ENCODE measurements at places on chromosomes 7 and 10.

- DNase-seq = peak; percentile 99
These were observed 123.9 kb upstream of the ZMIZ1 start for GRCh38 chr10:78944723-78945312.

DNA sequence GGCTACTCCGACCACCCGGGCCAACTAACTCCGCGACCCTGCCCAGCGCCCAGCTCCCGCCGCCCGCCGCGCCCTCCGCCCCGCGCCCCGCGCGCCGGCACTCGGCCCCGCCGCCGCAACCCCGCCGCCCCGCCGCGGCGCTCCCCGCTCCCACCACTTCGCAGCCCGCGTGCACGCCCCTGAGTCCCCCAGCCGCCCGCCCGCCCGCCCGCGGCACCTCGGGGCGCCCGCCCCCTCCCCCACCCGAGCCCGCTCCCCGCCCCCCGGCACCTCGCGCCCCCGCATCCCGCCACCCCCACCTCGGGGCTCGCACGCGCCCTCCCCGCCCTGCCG is 598 bp downstream of the JAZF1 start:
- no peak for DNase-seq

GRCh38 chr7:43143918-43144589 is 31.6 kb downstream of the HECW1 start:
- DNase-seq = no peak

DNA sequence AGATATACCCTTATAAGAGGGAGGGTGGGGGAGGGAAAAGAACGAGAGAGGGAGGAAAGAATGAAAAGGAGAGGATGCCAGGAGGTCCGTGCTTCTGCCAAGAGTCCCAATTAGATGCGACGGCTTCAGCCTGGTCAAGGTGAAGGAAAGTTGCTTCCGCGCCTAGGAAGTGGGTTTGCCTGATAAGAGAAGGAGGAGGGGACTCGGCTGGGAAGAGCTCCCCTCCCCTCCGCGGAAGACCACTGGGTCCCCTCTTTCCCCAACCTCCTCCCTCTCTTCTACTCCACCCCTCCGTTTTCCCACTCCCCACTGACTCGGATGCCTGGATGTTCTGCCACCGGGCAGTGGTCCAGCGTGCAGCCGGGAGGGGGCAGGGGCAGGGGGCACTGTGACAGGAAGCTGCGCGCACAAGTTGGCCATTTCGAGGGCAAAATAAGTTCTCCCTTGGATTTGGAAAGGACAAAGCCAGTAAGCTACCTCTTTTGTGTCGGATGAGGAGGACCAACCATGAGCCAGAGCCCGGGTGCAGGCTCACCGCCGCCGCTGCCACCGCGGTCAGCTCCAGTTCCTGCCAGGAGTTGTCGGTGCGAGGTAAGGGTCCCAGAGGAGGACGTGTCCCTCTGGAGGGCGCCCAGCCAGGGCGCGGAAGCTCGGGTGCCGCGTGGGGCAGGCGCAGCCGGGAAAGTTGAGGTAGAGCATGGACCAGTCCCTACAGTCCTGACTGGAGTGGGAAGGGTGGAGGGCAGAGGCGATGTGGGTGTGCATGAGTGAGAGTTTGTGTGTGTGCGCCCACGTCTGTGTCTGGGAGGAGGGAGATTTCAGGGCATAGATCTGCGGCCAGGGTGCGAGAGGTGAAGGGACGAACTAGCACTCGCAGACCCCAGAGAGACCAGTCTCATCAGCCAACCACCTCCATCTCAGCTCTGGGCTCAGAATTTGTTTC is 844 bp downstream of the GRM3 start:
- no peak for DNase-seq

- DNase-seq = no peak
These were observed 76.8 kb upstream of the ANKRD1 start for GRCh38 chr10:90997670-90998069.

DNA sequence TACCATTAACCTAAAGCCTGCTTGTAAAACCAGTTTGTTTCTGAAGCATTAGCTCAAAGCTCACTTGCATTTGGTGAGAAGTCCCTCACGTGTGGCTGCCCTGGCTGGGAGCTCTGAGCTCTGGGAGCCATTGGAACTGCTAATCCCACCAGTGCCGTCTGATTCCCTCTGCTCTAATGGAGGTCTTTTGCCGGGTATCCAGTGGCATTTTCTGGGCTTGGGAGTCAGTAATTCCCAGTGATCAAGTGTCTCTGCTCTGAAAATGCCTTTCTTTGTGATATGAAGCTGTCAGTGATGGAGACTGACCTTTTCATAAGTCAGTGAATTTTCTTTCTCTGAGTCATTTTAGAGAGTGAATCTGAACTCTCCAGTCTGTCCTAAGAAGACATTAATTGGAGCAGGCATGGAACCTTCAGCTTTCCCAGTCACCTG is 36.9 kb upstream of the FAM20C start:
- no peak for DNase-seq

- no peak for DNase-seq
These were observed 327.1 kb downstream of the FRMD4A start for GRCh38 chr10:14003517-14004184.

GRCh38 chr10:77229704-77230103 is 407.9 kb downstream of the KCNMA1 start:
- DNase-seq = no peak

DNA sequence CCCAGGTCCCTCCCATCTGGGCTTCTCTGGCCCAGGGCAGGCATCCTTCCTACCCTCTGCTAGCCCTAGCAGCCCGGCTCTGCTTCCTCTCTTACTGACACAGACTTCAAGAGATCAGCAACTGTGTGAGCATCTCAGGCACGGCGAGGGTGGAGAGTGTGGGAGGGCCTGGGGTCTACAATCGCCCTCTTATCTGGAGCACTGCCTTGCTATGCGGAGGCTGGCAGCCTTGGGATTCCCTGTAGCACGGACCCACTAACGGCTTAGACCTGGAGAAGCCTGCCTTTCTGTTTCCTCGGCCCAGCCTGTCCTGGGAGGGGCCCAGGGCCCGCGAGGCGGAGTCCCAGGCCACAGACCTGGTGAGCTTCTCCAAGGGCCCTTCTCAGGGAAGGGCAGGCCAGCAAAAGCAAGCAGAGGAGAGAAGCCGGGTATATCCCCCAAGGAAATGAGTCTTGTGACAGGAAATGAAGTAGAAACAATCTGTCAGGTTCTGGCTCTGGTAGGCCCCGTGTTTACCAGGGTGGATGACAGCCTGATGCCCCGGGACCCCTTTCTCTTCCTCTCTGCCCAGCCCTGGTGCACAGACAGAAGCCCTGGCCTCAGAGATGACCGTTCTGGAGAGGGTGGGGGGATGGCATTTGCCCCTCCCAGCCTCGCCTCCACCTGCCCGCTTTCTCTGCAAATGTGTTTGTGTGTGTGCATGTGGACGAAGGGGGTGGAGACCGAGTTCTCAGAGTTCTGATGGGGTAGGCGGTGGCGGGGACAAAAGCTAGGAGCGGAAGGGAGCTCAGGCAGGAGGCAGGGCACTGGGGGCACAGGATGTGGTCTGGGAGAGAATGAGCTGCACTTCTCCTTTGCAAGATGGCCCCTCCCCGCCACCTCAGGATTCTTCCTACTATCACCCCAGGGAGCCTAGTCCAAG is 2.5 kb downstream of the LRCH4 start:
- no peak for DNase-seq

- DNase-seq = no peak
These were observed 40.4 kb downstream of the PROSER2 start for GRCh38 chr10:11863353-11864109.

GRCh38 chr7:16343612-16344011 is 77.7 kb downstream of the CRPPA start:
- no peak for DNase-seq

DNA sequence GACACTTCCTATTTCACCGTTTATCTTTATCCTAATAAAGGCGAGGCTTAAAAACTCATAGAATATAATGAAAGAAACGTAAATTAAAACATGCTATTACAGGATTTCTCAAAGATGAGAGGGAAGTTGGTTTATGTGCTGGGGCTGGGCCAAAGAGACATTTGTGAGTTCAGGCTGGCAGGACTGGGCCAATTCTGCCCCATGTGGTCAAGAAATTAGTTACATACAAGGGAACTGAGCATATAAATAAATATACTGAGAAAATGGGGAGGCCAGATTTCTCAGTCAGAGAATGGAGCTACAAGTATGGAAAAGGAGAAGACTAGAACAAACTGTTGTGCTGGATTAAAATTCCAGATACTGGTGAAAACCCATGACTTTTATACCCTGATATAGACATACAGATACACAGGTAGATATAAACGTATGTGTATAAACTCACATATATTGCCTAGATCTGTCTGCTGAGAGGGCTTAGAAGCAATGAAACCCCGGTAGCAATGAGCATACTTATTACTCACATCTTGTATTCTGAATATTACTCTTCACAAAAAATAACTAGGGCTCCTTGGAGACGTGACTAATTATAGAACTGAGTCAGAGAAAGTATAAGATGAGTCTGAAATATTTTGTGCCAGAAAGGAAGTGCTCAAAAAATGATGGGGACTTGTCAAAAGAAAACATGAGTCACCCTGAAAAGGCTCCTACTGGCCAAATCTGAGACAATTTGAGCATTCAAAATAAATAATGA is 155.7 kb upstream of the FGFR2 start:
- DNase-seq = peak; percentile 33

- no peak for DNase-seq
These were observed 87.0 kb downstream of the HGF start for GRCh38 chr7:81682873-81683272.

- no peak for DNase-seq
These were observed 189.7 kb upstream of the ADCY1 start for GRCh38 chr7:45384499-45384898.

- DNase-seq = no peak
These were observed 55.8 kb downstream of the CNOT4 start for GRCh38 chr7:135454060-135454459.

DNA sequence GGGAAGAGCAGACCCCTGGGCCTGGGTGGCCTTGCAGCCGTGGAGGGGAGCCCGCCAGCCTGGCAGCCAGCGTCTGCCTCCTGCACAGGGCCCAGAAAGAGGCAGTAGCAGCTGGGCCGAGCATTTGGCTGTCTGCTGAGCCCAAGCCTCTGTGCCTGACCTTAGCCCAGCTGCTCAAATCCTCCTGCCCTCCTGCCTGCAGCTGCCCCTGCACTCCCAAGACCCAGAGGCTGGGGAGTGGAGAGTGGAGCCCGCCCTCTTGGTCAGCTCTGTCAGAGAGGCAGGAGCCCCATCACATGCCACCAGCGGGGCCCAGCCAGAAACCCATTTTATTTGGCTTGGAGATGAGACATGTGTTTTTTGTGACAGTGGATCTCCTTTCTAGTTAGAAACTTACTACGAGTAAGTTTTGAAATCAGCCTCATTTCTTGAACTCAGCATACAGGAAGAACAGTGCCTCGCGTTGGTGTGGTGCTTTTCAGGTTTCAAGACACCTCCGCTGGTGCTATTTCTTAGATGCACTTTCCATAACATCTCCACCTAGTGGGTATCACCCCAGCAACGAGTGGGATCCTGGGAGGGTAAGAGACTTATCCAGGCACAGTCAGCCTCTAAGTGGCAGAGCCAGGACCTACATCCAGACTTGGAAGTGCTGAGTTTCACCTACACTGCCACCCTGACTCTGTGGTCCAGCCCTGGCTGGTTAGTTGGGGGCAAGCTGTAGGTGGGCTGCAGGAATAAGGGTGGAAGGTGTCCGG is 477.1 kb downstream of the RPS24 start:
- DNase-seq = no peak

DNA sequence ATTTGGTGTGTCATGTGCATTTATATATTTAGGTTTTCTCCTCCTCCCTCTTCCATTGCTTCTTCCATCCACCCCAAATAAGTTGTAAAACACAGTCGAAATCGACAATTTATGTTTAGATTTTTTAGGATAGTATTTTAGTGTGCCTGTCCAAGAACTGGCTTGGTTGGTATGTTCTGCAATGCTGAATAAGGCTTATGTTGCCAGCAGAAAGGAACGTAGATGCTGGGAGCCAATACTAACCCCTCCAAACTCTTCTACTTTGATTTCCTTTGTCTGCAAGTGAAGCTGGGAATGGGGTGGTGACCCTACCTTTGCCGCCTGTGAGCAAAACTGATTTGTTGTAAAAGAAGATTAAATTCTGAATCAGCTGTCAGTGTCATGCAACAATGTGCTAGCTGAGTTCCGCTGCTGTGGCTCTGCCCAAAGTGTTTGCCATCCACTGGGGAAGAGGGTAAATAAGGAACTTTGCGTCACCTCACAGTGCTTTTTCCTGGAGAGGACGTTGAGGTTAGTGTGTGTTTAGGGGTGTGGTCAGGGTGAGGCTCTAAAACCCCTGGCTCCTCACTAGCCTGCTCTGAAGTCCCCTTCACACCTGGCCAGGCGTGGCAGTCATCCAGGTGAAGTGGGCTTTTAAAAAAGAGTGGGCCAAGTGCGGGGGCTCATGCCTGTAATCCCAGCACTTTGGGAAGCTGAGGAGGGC is 44.4 kb downstream of the TACC2 start:
- no peak for DNase-seq

- DNase-seq = no peak
These were observed 48.2 kb downstream of the APBB1IP start for GRCh38 chr10:26486304-26486703.

DNA sequence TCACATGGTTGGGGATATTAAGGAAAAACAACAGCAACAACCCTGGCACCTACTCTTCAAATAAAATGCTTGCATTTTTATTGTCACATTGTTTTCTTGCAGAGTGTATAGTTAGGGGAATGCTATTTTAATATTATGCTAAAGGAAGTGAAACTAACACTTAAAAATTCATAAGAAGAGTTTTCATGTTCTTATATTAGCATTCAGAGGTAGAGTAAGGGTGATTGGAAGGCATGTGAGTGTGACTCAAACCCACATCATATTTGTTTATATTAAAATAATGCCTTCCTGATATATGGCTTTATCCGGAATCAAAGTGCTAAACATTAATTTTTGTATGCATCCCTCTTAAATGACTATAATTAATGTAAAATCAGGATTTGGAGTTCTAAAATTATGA is 59.8 kb upstream of the TES start:
- no peak for DNase-seq

DNA sequence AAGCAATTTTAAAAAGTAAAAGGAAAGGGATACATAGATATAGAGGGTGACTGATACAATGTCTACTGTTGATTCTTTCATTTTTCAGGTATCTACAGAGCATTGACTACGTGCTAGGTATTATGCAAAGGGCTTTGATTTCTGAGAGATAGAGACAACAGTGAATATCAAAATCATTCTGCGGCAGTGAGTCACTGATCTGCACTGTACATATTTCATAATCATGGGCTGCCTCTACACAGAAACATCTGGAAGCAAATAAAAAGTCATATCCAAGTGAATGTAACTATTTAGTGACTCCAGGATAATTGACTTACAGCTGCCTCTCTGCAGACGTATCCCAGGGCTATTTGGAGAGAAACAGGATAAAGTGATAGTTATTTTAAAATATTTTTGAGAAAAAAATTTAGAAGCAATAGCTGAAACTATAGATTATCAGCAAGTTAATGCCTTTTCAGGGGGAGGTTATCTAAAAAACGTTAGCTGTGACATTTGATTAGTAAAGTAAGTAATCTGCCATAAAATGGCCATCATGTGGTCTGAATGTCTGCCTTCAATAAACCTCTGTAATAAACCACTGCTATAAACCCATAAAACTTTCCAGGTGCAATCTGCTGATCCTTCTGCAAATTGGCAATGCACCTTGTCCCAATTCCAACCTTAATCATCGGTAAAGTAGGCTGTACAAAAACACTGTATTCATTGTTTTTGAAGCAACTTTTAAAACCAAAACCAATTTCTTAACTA is 43.7 kb downstream of the CPXM2 start:
- no peak for DNase-seq

- DNase-seq = no peak
These were observed 203.9 kb downstream of the FAM107B start for GRCh38 chr10:14570800-14571199.

All from astrocyte of the cerebellum (primary cell).